ENCODE measurements at places on chromosomes 7 and 10.
A peak's percentile ranks its signal among the peaks of the same experiment; 100 is the strongest.

- DNase-seq: no peak
These were observed 14.5 kb downstream of the SRGN start for GRCh38 chr10:69102440-69102839.

GRCh38 chr7:87944547-87944946 lies 10.5 kb downstream of the ADAM22 start:
- DNase-seq: no peak

DNA sequence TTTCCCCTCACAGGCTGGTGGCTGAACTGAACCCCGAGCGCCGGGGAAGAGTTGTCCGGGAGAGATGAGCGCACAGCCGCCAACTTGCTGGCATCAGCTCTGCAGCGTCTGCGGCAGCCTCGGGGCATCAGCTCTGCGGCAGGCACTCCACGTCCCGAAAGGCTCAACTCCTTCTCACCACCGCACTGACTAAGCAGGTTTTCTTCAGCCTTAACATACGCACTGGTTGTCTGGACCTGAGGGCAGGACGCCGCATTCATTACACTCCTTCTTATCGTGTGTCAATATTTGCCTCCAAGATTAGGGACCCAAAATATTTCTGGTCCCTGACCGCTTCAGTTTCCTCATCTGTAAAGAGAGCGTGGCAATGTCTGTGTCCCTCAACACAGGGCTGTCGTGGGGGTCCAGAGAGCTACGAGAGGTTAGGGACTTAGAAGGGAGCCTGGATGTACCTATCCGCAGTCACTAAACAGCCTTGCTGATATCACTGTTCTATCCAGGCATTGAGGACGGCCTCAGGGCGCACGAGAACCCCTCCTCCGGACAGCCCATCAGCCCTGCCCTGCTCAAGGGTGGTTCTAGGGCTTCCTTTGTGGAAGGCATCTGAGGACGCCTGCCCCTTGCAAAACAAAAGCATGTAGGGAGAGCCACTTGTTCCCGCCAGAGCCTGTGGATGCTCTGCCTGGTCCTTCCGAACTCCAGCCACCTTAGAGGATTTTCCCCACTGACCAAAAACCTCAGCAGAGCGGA lies 42.8 kb upstream of the FIGNL1 start:
- no peak for DNase-seq

DNA sequence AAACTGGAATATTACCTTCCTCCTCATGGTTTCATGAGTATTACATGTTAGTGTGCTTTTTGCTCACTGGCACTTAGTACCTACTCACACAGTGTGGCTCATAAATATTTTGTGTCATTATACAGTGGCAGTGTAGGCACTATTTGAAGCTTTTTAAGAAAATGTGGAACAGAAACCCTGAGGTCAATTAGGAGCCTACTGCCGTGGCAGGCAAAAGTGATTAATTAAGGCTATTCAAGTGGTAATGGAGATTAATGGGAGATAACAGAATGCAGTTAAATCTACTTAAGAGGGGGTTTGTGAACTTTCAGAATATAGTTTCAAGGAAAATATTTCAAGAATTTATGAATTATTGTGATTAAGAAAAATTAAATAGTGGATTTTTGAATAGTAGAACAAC lies 277.6 kb downstream of the HGF start:
- DNase-seq: no peak

DNA sequence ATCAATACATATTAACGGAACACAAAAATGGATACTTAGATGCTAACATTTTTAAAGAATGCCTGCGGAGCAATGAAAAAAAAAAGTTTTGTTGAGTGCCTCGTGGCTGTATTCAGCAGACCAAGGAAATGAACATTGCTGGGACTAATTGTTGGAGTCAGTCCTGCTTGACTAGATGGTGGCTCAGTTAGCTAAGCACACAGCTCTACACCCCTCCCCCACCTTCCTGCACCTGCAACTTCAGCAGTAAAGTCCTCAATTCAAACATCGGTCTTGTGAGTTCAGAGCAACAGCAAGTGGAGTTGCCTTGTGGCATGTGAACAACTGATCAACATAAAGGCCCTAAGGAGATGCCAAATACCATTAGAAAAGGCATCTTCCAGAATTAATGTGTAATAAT lies 326.0 kb upstream of the NPSR1 start:
- DNase-seq: no peak

GRCh38 chr7:2018569-2019460 lies 213.9 kb downstream of the MAD1L1 start:
- DNase-seq: peak; percentile 35
